ENCODE measurements at places on chromosomes 7 and 10. TPM values are rescaled to one million over a fixed set of nuclear protein-coding genes. Genes with fewer than 3 reads are reported as not detected.

DNA sequence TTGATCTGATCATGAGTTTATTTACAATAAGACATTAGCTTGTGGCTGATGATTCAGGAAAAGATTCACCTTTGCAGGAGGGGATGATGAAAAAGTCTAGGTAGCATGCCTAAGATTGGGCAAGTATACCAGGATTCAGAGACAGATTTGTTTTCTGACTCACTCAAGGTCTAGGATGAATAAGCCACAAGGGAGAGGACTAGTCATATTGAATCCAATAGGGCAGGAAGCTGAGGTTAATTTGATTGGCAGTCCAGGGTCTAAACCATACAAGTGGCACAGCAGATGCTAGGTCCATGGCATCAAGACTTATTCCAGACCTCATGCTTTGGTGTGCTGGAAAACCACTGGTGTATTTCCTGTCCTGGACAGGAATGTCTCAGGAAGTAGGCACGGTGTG, 1133.4 kb downstream of the XPNPEP1 start:
- no peak for DNase-seq

DNA sequence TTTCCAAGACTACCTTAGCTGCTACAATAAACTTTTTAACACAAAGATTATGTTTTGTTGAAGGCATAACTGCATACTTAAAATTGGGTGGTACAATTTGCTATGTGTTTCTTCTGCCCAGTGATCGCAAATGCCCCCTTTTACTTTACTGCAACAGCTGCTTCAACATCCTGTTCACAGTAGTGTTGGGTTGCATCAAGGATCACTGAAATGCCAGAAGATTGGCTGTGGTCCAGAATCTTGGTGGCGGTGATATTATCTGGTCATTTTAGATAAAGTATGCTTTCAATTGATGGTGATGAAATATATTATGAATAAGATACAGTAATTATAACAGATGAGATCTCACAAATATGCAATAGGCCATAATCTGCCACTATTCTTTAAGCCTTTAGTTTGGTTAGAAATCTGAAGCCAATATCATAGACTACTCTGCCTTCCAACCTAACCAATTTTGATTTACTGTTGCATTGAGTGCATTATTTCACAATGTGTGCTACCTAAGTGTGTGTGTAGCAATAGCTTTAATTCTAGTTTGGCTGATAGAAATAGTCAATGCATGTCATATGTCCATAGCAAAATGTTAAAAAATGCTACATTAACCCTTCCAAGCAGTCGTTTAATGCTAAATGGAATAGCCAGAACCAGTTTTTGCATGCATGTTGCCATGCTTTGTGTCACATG, 29.8 kb upstream of the ING3 start:
- no peak for DNase-seq

- DNase-seq, result no peak
These were observed 258.6 kb downstream of the BMPER start for GRCh38 chr7:34163956-34164355.

- no peak for DNase-seq
These were observed 1.3 kb upstream of the BMPER start for GRCh38 chr7:33903791-33904680.

GRCh38 chr7:28702171-28702570, 256.0 kb downstream of the TRIL start:
- DNase-seq, result no peak

- DNase-seq, result no peak
These were observed 111.3 kb downstream of the SLIT1 start for GRCh38 chr10:97074256-97075145.

DNA sequence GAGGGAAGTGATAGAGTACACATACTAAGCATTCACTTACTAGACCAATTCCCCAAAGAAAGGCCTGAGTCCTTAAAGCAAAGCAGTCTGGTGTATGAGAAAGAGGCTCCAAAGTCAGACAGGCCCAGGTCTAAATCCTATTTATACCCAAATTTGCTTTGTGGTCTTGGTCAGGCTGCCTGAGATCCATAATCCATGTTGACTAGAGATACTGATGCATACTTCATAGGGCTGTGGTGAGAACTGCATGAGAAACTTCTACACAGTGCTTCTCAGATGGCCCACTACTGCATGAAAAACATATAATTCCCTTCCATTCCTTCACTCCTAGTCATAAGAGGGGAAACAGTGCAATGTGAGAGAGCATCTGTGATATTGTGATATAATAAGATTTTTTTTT, 81.6 kb upstream of the SP4 start:
- DNase-seq, result no peak

- DNase-seq, result no peak
These were observed 147.3 kb upstream of the VSTM2A start for GRCh38 chr7:54394834-54395233.

GRCh38 chr10:1569208-1569607, 168.1 kb downstream of the ADARB2 start:
- DNase-seq, result no peak

GRCh38 chr7:84159435-84159834, 35.2 kb downstream of the SEMA3A start:
- DNase-seq, result no peak

DNA sequence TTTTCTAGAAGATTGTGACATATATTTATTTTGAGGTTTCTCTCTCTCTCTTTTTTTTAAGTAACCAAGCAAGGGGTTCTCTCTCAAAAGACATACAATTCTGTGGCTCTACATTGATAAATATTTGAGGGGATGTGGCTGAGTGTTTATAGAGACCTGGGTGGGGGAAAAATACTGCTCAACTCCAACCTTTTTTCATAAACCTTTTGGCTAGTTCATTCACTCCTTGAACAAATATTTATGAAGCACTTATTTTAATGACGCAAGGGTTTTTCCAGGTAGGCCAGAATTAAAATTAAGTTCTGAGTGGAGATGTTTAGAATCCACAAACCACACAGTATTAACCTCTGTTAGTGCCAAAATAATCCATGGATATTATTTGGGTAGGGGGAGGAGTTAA, 100.2 kb downstream of the PTPRE start:
- DNase-seq, result no peak

DNA sequence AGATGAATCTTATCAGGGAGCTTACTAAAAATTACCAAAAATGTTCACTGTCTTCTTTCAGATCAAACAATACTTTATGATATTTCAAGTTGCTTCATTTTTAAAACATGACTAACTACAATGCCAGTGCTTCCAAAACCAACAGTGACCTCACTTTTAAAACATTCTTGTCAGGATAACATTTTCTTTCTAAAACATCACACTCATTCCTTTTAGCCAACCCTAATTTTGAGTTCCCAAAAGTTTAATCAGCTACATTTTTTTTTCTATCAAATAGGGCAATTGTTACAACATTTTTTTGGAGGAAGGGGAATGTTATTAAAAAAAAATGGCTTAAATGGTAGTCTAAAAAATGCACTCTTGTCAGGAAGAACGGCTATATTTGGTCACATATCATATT, 37.3 kb downstream of the RTKN2 start:
- DNase-seq, result no peak

GRCh38 chr10:85032981-85033380, 704.6 kb downstream of the CCSER2 start:
- DNase-seq, result no peak

The MYL7 gene
- not detected for polyA plus RNA-seq

The MRM2 gene
- polyA plus RNA-seq, result 35.6 TPM

The ANLN gene
- 0.25 TPM for polyA plus RNA-seq

The PHYHIPL gene
- not detected for polyA plus RNA-seq

The ADGRA1 gene
- polyA plus RNA-seq, result not detected

The NODAL gene
- 0.43 TPM for polyA plus RNA-seq

The H2BK1 gene
- polyA plus RNA-seq, result not detected

The DOCK4 gene
- polyA plus RNA-seq, result not detected
